ENCODE measurements at places on chromosomes 3 and 15. TPM values are rescaled to one million over a fixed set of nuclear protein-coding genes. Genes with fewer than 3 reads are reported as not detected.

DNA sequence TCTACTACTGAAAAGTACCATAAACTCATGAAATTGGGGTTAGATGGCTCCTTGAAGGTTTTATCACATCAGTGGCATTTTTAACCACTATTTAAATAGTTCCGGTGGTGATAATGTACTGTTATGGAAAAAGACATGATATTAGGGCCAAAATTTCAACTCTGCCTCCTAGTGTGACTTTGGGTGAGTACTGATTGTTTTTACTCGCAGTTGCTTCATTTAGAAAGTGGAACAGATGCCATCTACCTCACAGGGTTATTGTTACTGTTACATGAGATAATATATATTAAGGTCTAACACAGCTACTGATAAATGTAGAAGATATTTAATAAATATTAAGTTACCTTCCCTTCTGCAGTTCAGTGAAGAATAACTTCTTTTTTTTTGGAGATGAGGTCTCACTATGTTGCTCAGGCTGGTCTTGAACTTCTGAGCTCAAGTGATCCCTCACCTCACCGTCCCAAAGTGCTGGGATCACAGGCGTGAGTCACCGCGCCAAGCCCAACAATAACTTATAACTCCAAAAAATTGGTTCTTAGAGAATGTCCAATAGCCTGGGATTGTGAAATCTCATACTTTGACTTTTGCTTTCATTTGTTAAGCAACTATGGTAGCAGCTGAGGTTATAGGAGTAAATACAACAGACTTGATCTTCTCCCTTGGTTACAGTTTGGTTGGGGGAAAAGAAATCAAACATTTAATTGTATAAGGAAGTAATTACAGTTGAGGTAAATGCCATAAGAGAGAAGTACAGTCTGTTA, 48.3 kb downstream of the MEF2A start:
- DNase-seq, result no peak

- no peak for DNase-seq
These were observed 4.4 kb upstream of the CD200R1 start for GRCh38 chr3:112979244-112979832.

Gene HIGD2B
- total RNA-seq, result 0.07 TPM

DNA sequence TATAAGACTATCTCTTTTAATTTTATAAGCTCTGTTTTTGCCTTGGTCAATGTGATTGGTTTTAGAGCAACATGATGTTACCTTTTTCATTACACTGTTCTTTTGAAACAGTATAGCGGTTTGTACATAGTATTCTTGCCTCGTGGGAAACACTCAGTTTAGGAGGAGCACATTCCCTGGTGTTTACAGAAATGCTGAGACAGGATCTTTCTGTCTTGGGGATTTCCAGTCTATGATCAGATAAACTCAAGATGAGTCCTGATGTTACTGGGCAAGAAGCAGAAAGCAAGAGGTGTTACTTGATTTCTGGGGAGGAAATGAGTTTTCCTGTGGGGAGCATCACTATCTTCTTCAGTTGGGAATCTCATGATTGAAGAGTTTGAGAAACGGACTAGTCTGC, 2.5 kb downstream of the TMEM266 start:
- DNase-seq, result no peak

Gene SPESP1
- total RNA-seq, result 4.0 TPM

DNA sequence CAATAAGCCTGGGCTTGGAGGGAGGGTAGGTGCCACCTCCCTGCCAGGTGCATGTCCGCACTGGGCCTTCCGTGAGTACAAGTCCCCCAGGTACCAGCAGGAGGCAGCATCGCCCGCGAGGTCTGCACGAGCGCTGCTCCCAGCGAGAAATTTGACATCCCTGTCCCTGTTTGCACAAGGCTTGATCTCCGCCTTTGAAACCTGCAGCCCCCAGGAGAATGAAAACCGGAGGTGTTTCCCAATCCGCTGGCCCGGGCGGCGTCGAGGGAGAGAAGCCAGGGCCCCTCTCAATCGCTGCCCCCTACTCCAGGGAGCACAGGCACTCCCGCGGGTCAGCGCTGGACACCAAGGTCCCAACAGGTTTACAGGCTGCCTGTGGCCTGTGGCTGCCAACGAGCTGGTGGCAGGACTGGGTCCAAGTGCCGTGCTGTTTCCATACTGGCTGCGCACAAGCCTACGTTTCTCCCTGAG, 961 bp downstream of the HAPLN3 start:
- no peak for DNase-seq

Gene MYZAP
- 7.4 TPM for total RNA-seq

DNA sequence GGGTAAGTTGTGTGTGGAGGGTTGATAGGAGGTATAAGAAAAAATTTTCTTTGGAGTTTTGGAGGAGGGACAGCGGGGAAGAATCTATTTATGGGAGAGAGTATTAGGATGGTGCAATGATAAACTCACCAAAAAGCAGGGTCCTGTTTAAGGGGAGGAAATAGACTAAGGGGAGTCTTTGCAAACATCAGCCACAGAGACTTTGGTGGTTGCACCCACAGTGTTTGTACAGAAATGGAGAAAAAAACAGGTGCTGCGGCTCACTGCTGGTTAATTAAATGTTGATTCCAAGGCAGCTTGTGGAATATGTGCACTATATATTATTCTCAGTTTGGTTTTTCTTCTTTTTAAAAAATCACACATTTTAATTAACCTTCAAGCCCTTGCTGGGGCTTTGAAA, 182.1 kb downstream of the NECTIN3 start:
- no peak for DNase-seq

GRCh38 chr3:65326574-65326973, 638.8 kb upstream of the ADAMTS9 start:
- no peak for DNase-seq

Gene C2CD4A
- total RNA-seq, result 3.2 TPM

Gene C3orf49
- not detected for total RNA-seq

GRCh38 chr3:182967218-182968204, 12.8 kb downstream of the DCUN1D1 start:
- DNase-seq, result no peak

DNA sequence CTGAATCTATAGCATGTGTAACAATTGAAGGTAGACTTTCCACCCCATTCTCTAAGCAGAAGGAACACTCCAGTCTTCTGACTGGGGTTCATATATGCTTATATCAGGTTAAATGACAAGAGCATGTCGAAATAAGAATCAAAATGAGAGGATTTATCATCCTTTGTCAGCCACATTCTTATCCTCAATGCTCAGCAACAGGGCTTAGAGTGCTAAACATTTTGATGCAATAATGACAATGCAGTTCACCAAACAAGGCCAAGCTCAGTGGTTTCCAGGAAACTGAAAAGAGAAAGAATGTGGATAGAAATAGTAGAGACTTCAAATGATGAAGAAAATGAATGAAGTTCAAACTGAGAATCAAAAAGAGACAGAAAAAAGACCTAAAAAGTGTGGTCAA, 78.0 kb downstream of the FSIP1 start:
- no peak for DNase-seq

Gene TLR9
- 0.04 TPM for total RNA-seq

GRCh38 chr3:70011582-70011981, 12.0 kb downstream of the SAMMSON start:
- DNase-seq, result no peak

- no peak for DNase-seq
These were observed 315.0 kb downstream of the OXSM start for GRCh38 chr3:26104851-26105251.

DNA sequence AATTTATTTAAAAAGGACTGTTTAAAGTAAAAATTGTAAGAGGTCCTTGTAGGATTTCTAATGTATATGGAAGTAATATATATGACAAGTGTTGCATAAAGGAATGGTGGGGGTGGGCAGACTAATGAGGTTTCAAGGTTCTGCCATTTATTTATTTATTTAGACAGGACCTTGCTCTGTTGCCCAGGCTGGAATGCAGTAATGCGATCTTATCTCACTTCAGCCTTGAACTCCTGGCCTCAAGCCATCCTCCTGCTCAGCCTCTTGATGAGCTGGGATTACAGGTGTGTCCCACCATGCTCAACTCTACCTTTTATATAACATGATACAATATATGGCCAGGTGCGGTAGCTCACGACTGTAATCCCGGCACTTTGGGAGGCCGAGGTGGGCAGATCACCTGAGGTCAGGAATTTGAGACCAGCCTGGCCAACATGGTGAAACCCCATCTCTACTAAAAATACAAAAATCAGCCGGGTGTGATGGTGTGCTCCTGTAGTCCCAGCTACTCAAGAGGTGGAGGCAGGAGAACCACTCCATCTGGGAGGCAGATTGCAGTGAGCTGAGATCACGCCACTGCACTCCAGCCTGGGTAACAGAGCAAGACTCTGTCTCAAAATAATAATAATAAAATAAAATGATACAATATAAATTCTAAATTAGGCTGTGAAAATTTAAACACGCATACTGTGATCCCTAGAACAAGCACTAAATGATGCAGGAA, 33.8 kb upstream of the IGF2BP2 start:
- DNase-seq, result no peak

DNA sequence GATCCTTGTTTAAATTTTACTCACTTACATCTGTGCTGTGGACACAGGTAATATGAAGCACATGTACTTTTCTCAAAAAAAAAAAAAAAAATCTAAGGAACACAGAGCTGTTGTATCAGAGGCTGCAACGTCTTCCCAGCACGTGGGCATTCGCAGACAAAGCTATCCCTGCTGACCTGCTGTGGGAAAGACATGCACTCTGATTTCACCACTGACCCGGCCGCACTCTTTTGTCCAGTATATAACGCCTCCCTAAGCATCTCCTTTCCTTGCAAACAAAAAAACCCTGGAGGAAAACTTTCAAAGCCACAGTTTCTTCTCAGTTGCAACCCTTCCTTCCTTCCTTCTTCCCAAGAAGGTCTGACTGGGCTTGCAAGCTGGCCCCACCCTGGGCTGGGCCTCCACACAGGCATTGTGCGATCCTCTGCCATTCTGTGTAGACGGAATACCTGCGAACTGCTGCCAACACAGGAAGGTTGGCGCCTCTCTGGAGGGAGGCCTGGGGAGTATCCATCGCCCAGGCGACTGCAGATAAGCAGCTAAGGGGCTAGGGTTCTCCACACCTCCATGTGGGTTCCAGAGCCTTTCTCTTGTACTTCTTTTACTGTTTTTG, 50.8 kb downstream of the SLC12A8 start:
- no peak for DNase-seq

GRCh38 chr15:89761929-89762328, 10.9 kb upstream of the MESP1 start:
- no peak for DNase-seq

DNA sequence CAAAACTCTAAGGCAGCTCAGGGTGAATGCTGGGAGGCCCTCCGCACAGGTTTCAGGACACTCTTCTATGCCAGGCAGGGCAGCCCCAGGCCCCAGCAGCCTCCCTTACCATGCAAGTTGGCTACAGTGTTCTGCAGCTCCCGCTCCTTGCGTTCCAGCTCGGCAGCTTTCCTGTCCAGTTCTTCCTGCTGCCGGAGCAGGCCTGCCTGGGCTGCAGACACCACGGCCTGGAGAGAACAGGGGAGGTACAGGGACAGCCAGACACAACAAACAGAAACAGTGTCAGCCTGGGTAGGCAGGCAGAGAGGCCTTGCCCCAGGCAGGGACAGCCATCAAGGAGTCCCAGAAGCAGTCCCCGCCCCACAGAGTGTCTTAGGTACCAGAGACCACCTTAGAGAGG, 9.0 kb upstream of the ULK3 start:
- DNase-seq, result no peak

Gene MYRIP
- 22.4 TPM for total RNA-seq

Gene CACNA1D
- total RNA-seq, result not detected

Gene COL6A5
- not detected for total RNA-seq

Gene HLTF
- 56.9 TPM for total RNA-seq

Gene VPS8
- 62.2 TPM for total RNA-seq

Gene CPB1
- total RNA-seq, result not detected

GRCh38 chr15:65619626-65620290, 2.0 kb upstream of the SLC24A1 start:
- DNase-seq, result no peak

DNA sequence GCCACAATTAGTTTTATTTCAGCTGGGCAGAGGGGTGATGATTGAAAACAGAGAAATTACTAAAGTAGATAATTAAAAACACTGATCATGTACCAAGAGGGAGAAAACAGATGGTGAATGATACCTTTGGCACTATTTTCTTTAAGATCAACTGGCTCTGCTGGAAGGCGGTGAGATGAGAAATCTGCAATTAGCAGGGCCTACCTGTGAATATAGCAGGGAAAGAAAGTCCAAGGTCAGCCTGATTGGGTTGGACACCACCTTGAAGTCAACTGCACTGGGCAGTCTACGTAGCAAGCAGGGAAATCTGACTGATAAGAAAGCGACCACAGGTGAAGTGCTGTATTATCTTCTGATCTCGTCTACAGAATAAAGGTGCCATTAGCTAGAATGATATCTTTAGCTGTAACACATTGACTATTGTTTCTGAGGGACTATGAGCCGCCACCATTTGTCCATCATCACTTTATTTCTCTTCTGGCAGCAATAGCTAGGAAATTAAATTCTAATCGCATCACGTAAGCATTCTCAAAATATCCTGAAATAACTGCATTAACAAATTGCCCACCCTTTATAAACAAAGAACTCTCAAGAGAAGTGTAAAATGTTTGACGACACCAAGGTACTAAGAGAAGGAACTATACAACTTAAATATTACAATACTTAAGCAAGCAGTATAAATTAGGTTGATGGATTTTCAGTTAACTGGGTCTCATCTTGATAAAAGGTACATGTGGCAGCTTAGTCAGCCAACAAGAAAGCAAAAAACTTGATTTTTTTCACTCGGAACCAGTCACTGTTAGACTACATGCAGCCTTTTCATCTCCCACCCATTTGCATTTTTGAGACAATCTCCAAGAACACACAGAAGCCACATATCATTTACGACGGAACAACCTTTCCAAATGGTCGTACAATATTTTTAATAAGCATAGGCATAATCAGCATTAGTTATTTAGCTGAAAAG, 1.3 kb downstream of the NEDD4 start:
- DNase-seq, result no peak

GRCh38 chr3:20064796-20065564, 24.7 kb downstream of the KAT2B start:
- DNase-seq, result no peak

GRCh38 chr15:62641825-62642224, 400.7 kb upstream of the TPM1 start:
- no peak for DNase-seq

- no peak for DNase-seq
These were observed 210.5 kb downstream of the FGF12 start for GRCh38 chr3:192516820-192517219.

DNA sequence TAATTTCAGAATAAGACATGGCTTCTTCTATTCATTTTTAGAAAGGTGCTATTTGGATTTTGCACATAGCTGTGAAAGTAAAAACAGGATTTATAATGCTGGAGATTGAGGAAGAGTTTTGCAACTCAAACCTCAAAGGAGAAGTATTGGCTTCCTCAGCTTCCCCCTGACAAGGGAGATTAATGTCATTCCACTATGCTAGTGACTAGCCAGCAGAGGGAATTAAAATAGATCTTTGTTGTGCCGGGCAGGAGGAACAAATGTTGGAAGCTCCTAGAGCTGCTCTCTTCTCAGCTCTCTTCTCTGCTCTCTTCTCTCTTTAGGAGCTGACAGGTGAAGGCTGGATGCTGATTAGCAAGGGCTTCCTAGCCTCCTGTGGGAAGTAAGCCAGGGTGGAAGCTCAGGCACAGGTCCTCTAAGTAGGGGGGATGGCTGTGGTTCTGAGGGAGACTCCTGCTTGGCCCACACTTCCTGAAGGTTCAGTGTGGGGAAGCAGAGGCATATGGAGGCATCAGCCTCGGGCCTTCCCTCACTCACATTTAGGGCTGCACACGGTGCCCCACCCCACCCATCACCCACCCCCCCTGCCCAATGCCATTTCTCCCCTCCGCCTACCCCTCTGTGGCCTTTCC, 29.6 kb downstream of the CX3CR1 start:
- no peak for DNase-seq

GRCh38 chr3:128198313-128198712, 45.0 kb downstream of the EEFSEC start:
- no peak for DNase-seq

Gene ERICH6
- not detected for total RNA-seq

Gene DNAJB8
- not detected for total RNA-seq

Gene GPR62
- total RNA-seq, result 0.07 TPM
